ENCODE measurements at places on chromosomes 5 and 9.

GRCh38 chr9:98784831-98785806, 11.2 kb downstream of the ANKS6 start:
- DNase-seq: no peak

- DNase-seq: no peak
Measured at GRCh38 chr5:78693339-78693738, 44.8 kb upstream of the LHFPL2 start.

GRCh38 chr9:9612270-9612669, 1000.5 kb downstream of the PTPRD start:
- DNase-seq: no peak

- DNase-seq: peak; percentile 75
Measured at GRCh38 chr5:36875051-36875789, 1.3 kb upstream of the NIPBL start.

- no peak for DNase-seq
Measured at GRCh38 chr9:81377320-81377719, 312.0 kb downstream of the TLE1 start.

- no peak for DNase-seq
Measured at GRCh38 chr9:90927496-90927895, 125.9 kb downstream of the SYK start.

- peak; percentile 68 for DNase-seq
Measured at GRCh38 chr9:69671879-69672595, at the start of gene APBA1. Gene APBA1, minus strand, starts transcription at chr9:69672371.

Data from natural killer cell treated with Interleukin-12 subunit alpha and Interleukin-12 subunit beta and Interleukin-15 and Interleukin-18, amount 100 ng/mL, for 72 hours (primary cell).